ENCODE measurements at places on chromosomes 1 and 21.

DNA sequence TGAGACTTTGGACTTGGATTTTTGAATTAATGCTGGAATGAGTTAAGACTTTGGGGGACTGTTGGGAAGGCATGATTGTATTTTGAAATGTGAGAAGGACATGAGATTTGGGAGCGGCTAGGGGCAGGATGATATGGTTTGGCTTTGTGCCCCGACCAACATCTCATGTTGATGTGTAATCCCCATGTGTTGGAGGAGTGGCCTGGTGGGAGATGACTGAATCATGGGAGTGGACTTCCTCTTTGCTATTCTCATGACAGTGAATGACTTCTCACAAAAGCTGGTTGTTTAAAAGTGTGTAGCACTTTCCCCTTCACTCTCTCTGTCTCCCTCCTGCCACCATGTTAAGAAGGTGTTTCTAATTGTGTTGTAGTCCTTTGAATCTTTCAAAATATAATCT is 9.3 kb upstream of the PHGDH start:
- DNase-seq: no peak

GRCh38 chr21:35294231-35294898 is 245.3 kb upstream of the RUNX1 start:
- no peak for DNase-seq

- no peak for DNase-seq
Observed at GRCh38 chr1:23805025-23805424, 4.5 kb upstream of the GALE start.

- DNase-seq: no peak
Observed at GRCh38 chr21:36323032-36323431, 3.0 kb downstream of the MORC3 start.

GRCh38 chr1:99018313-99018712 is 13.7 kb upstream of the PLPPR5 start:
- no peak for DNase-seq

- no peak for DNase-seq
Observed at GRCh38 chr1:209397371-209397770, 186.1 kb upstream of the CAMK1G start.

DNA sequence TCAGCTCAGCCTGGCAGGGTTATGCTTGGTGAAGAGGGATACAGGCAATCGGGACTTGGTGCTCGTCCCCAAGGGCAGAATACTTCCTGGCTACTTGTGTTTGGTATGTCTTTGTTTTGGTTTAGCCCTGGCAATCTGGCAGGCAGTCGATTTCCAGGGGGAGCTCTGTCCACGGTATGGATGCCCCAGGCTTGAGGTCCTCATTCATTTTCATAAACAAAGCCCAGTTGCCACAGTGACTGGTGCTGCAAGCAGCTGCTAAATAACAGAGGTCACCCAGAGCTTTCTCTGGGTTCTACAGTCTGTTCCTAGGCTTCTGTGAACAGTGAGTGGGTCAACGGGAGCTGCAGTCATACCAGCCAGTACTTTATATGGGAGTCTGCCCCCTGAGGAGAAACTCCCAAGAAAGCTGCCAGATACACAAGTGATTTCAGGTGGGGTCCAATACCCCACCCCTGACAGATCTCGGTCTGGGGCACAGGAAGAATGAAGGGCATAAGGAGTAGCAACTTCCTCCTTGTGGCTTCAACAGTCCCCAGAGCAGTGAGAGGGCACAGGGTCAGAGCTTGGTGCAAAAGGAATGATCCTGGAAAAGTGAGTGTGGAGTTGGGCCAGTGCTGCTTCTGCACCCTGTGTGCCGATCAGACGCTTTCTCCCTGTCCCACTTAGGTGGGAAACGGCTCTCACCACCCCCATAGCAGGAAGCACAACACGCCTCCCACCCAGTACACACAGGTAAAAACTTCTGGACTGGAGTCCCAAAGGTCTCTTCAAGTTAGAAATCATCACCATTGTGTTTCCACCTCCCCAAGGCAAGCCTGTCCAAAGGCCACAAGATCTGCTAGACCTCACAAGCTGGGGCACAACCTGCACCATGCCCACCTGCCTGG is 55.5 kb downstream of the TGFBR3 start:
- no peak for DNase-seq

DNA sequence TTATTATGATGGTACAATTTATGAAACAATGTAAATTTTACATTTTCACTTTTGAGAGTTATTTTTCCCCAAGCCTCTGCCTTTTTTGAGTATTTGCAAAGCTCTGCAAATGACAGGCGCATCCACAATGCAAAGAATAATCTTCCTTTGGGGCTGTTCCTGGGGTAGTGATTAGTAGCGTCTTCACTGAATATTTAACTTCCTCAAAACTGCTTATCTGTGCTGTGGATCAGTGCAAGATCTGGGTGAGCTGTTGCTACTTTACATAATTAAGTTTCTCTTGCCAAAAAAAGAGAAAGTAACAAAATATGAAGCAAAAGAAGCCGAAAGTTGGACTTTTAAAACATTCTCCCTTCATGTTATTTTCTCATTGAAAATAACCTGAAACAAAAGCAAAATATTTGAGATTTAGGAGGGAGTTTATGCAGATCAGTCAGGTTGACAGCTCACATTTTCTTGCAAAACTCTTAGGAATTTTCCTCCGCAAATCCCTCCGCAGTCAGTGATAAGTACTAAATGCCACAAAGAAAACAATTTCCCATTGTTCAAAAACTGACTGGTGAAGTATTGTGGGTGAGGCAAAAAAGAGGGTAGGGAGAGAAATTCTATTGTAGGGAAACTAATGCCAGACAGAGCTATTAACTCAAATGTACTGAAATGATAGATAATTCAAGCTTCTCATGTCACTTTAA is 276.4 kb upstream of the B3GALT2 start:
- no peak for DNase-seq

DNA sequence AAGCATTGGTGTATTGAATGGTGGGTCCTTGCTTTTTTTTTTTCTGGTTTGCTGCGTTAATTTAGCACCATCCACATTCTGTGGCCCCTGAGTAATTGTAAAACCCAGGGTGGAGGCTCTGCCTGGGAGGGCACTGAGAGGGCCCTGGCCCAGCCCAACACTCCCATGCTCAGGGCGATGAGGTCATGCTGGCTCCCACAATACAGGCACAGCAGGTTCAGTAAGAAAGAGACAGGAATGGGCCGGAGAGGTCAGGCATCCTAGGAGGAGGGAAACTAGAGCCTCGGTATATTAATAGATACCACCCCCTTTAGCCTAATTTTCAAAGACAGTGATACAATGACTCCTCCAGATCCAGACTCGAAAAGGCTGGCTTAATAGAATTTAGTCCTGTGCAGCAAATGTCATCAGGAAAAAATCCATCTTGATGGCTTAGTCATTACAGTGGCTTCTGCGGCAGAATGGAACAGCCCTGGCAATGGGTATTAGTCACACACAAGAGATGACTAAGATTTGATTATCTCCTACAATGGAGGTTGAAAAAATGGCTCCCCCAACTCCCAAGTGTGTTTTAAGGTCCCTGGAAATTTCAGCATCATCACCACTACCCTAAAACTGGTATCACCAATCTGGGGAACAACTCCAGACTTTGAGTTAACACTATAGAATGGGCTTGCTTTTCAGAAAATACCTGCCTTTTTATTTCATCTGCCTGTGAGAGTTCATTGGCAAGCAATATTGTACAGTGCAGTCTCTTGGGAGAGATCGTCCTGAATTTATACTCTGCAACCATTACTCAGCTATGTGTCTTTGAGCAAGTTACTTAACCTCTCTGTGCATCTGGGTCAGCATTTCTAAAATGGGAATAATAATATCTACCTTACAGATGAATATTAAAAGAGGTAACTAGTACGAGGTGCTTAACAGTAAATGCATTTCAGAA is 43.9 kb upstream of the LYST start:
- DNase-seq: no peak

- no peak for DNase-seq
Observed at GRCh38 chr1:216430744-216431143, 7.5 kb upstream of the USH2A start.

GRCh38 chr1:169070547-169070946 is 35.9 kb upstream of the ATP1B1 start:
- DNase-seq: no peak

GRCh38 chr1:28199328-28200233 is 23.1 kb upstream of the PTAFR start:
- no peak for DNase-seq

- no peak for DNase-seq
Observed at GRCh38 chr21:25637851-25638659, 1.0 kb upstream of the JAM2 start.

DNA sequence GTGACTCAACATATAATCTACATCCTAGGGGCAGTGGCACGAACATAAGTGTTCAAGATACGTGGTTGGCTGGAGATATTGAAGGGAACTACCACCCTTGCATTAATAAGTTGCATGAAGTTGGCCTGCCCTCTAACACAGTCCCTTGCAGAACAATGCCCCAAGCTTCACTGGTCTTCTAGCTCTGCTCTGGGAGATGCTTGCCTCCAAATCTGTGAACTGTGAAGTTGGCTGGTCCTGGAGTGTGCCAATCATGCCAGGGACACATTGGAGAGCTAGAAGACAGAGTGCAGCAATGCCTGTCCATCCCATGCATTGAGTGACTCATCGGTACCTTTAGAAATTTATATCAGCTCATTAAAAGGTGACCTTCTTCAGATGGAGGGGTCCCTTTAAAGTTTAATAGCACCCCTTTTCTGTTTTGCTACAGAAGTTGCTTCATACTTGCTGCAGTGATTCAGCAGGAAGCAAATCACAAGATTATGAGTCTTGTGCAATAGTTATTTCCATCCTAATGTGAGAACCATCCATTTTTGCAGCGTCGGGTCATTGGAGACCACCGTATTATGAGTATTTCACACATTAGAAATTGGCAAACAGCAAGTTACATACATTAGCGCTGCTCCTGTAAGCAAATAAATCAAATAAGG is 55.2 kb upstream of the KAZN start:
- no peak for DNase-seq

GRCh38 chr1:207649210-207649753 is 4.3 kb downstream of the CR1L start:
- DNase-seq: no peak

DNA sequence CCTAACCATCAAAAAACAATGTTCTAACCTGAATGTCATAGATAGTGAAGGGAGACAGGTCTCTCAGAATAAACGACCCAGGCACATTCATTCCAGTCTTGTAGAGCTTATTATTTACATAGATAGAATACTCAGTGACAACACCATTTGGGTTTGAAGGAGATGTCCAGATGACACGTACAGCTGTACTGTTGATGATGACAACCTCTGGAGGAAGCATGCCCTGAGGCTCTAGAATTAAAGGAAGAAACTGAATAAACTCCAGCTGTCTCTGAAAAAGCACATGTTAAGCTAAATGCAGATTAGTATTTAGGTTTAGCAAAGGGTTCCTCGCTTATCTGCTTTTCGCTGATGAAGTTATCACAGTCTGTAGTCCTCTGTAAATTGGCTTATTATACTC is 277.2 kb downstream of the KCTD3 start:
- no peak for DNase-seq

- DNase-seq: no peak
Observed at GRCh38 chr21:32716486-32716885, 11.3 kb downstream of the SYNJ1 start.

GRCh38 chr1:45403298-45403697 is 63.1 kb upstream of the MUTYH start:
- DNase-seq: no peak

DNA sequence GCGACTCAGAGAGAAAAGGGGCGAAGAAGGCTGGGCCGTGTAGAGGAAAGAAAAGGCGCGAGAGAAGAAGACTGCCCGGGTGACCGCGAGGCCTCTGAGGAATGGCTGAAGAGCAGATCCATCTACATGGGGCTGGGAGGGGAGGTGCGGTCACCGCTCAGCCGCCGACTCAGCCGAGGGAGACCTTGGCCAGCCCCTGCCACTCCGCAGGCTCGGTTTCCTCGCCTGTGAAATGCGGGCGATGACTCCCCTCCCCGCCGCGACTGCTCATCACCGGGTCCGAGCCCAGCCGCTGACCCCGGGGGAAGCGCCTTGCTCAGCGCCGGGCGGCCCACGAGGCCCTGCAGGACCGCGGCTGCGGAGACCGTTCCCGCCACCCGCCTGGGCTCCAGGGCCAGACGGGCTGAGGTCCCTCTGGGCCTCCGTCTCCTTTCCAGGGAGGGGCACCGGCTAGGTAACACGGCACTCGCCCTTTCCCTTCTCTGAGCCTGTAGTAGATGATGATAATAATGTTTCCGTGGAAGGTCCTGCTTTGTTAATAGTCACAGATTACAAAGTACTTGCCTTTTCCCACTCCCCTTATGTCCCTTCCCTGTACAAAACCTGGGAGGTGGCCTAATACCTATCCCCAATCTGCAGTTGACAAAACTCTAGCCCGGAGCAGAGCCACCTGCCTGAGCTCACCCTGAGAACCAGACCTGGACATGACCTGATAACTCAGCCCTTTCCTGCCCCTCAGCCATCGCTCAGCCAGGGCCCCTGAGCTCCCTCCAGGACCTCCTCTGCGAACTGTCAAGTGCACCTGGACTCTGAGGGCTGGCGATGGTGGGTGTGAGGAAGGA is 1.6 kb upstream of the BSND start:
- DNase-seq: no peak

GRCh38 chr21:40466893-40467483 is 380.0 kb downstream of the DSCAM start:
- DNase-seq: no peak

GRCh38 chr1:152533327-152533938 is 19.2 kb downstream of the CRCT1 start:
- no peak for DNase-seq

- no peak for DNase-seq
Observed at GRCh38 chr21:46509741-46510502, 51.2 kb downstream of the DIP2A start.

- DNase-seq: no peak
Observed at GRCh38 chr1:156516821-156517220, 16.2 kb upstream of the MEF2D start.

DNA sequence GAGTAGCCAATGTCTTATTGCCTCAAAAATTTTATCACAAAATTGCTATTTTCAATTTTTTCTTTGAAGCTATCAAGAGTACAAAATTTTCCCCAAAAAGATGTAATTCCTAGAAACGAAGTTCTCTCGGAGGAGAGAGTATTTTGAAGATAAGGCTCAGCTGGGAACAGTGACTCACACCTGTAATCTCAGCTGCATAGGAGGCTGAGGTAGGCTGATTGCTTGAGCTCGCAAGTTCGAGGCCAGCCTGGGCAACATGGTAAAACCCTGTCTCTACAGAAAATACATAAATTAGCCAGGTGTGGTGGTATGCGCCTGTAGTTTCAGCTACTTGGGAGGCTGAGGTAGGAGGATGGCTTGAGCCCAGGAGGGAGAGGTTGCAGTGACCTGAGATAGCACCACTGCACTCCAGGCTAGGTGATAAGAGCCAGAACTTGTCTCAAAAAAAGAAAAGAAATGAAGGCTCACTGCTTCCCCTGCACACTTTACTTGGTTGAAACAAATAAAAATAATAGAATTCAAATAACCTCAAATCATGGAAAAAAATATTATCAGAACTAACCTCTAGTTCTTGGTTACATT is 22.2 kb downstream of the TUT4 start:
- no peak for DNase-seq

All from stimulated activated CD4-positive, alpha-beta T cell treated with anti-CD3 and anti-CD28 coated beads, Interleukin-1b, Interleukin-23, amount 100 ng/mL, for 1 hour (primary cell).